Adrenal gland (tissue), 19 donors: ENCODE measurements at places on chromosomes 5 and 9. TPM values are rescaled to one million over a fixed set of nuclear protein-coding genes. Genes with fewer than 3 reads are reported as not detected.

The PHAX gene
- polyA plus RNA-seq, result 88.2 TPM

The FGF1 gene
- 1.7 TPM for polyA plus RNA-seq

The C5orf22 gene
- polyA plus RNA-seq, result 21.5 TPM

The BTNL8 gene
- polyA plus RNA-seq, result 0.07 TPM

The SPAAR gene
- polyA plus RNA-seq, result 2.6 TPM

The GRM6 gene
- not detected for polyA plus RNA-seq

The PDZD2 gene
- polyA plus RNA-seq, result 2.2 TPM

The FAM53C gene
- polyA plus RNA-seq, result 15.9 TPM

The DBH gene
- polyA plus RNA-seq, result 211 TPM

The PCDHGA2 gene
- polyA plus RNA-seq, result 0.27 TPM

The HRH2 gene
- 2.7 TPM for polyA plus RNA-seq

The ADGRV1 gene
- polyA plus RNA-seq, result 676 TPM

The SLC25A2 gene
- polyA plus RNA-seq, result not detected

The ZNF622 gene
- 10.0 TPM for polyA plus RNA-seq

The PGM5 gene
- 28.3 TPM for polyA plus RNA-seq

The SCGB3A2 gene
- not detected for polyA plus RNA-seq

The FOXD4L6 gene
- 0.07 TPM for polyA plus RNA-seq
